ENCODE measurements at places on chromosomes 1 and 21. TPM values are rescaled to one million over a fixed set of nuclear protein-coding genes. Genes with fewer than 3 reads are reported as not detected.

OVAAL gene
- not detected for total RNA-seq

CAMSAP2 gene
- total RNA-seq: 22.1 TPM

OR2AK2 gene
- not detected for total RNA-seq

TRIM67 gene
- not detected for total RNA-seq

All from bronchial smooth muscle cell (primary cell).